ENCODE measurements at places on chromosomes 5 and 9. TPM values are rescaled to one million over a fixed set of nuclear protein-coding genes. Genes with fewer than 3 reads are reported as not detected.

The CDC20B gene
- total RNA-seq: not detected

DNA sequence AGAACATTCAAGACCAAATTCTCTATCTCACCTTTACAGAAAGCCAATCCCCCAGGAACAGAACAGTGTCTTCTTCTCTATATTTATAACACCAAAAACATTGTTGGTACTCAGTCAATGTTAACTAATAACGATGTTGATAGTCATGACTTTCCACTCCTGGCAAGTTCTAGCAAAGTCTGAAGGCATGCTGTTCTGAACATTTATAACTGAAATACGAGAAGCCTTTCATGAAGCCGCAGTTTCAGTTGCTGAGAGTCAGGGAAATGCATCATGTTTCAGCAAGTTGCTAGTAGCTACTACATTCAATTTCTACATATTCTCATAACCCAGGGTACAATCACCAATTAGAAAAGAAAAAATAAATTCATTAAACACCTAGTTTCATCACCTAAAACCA lies 301.4 kb downstream of the PDE4D start:
- H3K4me1 ChIP-seq: no peaks in the 10 kb centered on the region
- H3K27me3 ChIP-seq: no peaks in the 10 kb centered on the region
- H3K4me3 ChIP-seq: no peak overlapping the region
- DNase-seq: peak; percentile 75
- H3K27ac ChIP-seq: no peak overlapping the region
- H3K36me3 ChIP-seq: no peaks in the 10 kb centered on the region

The TMC1 gene
- total RNA-seq: 0.25 TPM

The CHSY3 gene
- 3.0 TPM for total RNA-seq

Data from kidney (tissue), 22 donors.